Cardiac fibroblast (primary cell): ENCODE measurements at places on chromosomes 3 and 15.

DNA sequence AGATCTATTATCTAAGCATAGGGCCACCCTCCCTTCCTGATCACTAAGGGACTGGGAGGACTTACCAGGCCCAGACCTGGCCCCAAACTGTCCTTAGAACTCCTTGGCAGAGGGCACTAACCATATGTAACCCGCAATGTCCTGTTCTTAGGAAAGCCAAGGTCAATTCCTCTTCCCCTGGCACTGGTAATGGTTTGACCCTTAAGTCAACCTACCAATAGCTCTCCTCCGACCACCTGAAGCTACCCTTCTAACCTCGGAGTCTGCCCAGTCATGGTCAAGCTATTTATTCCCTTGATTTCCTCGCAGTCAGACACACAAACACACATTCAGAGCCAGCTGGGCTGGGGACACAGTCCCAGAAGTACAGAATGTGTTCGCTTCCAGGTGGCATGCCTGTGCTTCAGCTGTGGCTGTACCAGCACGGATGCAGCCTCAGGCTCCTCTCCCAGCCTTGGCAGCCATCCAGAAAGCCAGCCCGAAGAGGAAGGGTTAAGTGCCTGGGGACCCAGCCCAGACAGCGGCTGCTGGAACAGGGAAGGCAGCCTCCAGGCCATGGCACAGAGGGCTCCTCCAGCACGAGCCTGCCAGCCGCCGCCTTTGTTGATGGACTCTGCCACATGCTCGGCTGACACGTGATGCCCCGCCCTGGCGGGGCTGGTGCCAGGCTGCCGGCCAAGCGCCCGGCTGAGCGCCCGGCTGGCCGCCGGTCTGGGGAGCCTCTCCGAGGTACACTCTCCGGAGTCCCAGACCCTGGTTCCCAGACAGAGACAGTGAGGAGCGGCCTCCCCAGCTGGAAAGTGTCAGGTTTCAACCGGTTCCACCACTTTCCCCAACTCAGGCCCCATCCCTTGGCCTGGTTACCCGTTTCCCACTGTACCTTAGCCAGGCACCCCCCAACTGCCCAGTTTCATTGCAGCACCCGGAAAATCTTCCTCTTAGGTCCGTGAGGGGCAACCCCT, 5.5 kb downstream of the BMF start:
- DNase-seq, result peak; percentile 53

GRCh38 chr15:33675246-33675645, 293.1 kb upstream of the CHRM5 start:
- peak; percentile 33 for DNase-seq

GRCh38 chr3:114558271-114558670, 264.4 kb downstream of the TIGIT start:
- peak; percentile 74 for DNase-seq

- DNase-seq, result no peak
Measured at GRCh38 chr3:107345822-107346405, 31.3 kb upstream of the CCDC54 start.

DNA sequence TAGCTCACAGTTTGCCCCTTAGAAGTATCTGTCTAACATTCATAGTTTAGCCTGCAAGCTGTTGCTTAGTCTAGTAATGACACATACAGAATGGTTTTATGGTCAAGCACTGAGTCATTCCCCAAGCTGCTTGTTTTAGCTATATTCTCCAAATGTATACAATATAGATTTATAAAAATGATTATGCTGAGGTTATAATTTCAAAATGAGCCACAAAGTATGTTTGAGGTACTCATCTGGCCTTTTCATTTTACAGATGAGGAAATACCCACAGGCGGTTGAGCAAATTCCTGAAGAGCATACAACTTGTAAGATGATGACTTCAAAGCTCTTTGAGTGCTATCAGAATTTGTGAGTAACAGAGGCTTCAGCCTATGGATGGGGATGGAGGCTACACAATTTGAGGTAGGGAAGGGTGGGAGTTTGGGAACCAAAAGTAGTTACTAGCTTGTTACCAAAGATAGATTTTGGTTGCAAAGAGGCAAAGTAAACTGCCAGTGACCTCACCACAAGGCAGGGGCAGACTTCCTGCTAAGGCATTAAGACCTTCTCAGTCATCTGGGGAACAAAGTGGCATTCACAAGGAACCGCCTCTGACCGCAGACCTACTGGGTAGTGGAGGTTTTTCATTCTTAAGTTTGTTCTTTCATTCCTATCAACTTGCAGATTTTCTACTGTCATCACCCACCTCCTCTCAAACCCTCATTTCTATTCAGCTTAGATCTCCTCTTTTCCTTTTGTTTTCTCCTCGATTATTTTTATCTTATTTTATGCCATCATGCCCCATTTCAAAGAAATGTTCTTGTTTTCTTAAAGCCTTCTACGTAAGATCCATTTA, 257.2 kb upstream of the NECTIN3 start:
- peak; percentile 66 for DNase-seq

- no peak for DNase-seq
Measured at GRCh38 chr3:46380471-46381221, 9.9 kb downstream of the CCR5 start.

GRCh38 chr15:73594109-73594508, 39.1 kb downstream of the NPTN start:
- no peak for DNase-seq

DNA sequence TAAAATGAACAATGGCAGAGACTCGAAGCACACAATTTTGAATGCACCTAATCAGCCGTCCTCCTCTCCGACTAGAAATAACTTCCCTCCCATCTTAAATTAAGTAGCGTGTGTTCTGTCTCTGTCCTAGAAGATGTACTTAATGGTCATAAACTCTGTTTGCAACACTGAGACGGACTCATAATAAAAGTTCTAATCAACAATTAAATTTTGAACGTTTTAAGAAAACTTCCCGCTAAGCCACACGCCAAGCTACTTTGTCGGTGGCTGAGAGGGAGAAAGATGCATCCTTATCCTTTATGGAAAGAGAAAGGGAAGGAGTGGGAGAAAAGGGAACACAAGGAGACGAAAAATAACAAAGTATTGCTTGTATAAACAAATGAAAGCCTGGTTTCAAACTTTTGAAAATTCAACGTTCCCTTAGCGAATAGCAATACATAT, 989 bp downstream of the GNB4 start:
- DNase-seq, result peak; percentile 48

DNA sequence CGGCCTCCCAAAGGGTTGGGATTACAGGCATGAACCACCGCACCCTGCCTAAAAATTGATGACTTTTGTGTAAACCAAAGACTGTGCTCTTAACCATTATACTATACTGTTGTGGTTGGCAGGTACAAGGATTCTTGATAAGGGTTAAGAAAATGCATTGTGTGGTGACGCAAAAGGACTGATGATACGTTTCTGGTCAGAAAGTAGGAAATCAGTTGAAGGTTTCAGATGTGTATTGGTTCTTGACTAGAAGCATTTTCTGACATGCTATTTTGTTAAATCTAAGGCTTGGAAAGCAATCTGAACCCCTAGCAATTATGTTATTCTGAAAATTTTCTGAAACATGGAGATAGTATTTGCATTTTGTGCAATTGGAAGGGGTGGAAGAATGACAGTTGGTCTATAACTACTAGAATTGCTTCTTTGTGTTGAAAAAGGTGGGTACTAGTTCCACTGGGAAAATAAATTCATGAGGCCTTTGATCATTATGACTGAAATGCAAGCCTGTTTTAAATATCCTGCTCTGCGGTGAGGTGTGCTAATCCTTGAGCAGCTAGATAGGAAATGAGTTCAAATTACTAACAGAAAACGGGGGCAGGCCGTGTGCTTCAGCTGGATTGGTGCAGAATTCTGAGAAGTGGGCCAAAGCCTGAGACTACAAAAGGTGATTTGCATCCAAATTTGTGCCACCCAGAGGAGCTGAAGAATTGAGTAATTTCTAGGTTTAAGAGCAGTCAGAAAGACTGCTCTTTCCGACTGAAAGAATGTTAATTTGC, 66.0 kb upstream of the LRRFIP2 start:
- DNase-seq, result no peak

DNA sequence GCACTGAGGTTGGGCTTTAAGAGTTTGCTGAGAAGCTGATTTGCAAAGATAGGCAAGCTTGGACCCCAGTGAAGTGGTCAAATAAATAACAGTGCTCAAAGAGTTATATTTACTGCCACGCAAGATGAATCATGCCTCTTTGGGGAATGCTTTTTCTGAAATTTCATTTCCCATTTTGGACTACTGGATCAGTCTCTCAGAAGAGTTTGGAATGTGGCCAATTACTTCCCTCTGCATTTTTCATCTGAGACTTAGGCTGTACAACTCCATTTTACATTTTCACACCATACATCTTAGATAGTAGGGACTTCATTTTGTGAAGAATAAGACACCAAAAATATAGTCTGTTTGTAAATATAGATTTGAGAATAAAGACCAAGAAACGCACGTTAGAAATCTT, 419.7 kb downstream of the FGF12 start:
- DNase-seq, result peak; percentile 6

- DNase-seq, result no peak
Measured at GRCh38 chr3:425079-425478, 228.5 kb downstream of the CHL1 start.

DNA sequence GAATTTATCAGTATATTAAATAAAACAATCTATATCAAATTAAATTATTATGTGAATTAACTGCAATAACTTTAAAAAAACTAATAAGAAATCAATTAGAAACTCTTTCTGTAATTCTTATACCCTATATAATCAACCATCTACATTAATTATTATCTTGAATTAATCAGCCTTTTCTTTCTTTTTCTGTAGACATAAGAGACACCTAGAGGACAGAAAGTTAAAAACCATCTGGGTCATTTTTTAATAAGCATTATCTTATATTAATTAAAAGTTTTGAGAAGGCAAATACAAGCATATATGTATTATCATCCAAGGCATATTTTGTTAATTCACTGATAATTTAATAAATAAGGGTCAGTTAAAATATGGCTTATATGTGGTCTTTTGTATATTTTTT, 24.2 kb upstream of the SLC25A26 start:
- DNase-seq, result no peak

DNA sequence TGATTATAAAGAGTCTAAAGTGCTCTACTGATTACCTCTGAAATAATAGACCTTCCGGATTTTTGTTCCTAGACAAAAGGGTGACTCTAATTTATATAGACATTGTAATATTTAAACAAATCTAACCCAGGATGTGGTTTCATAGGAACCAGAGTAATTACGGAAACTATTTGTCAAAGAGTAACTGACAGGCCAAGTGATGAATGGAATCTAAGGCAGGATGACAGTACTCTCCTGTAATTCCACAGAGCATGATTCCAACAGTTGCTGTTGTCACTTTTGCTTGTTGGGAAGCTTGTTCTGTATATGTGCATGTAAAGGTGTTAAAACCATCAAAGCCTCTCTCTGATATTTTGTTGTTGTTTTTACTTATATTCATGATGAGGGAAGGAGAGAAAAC, 1141.0 kb downstream of the IGSF11 start:
- DNase-seq, result no peak

DNA sequence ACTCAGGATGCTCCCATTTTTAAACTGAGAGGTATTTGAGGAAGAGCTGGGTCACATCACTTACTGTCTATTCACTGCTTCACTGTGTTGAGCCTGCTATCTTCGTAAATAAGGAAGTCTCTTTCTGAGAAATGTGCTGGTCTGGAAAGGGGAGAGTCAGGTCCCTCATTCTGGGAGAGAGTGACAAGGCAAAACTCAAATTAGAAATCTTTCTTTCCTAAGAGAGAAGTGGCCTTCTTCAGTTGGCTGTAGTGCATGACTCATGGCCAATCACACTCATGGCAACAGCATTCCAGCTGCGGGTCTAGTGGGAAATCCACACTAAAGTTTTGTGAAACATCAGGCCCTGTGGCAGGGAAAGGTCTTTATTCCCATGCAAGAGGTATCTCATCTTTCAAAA, 11.5 kb upstream of the TIMP4 start:
- peak; percentile 60 for DNase-seq

DNA sequence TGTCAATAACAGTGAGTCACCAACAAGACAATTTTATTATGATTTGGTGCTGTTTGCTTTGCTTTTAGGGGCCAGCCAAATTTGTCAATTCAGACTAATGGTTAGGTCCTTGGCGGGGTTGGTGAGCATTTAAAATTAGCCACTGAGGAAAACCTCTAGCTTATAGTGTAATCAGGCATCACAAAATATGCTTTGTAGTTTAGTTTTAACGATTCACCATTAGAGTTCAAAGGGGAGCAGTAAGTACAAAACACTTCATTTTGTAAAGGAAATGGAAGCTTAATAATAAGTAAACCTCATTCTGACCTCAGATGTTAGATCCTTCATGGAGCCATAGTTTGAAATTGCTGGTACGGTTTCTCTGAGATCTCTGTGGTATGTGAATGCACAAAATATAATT, 218.4 kb upstream of the GOLIM4 start:
- DNase-seq, result no peak

GRCh38 chr15:68274201-68274848, 3.2 kb upstream of the FEM1B start:
- DNase-seq, result no peak

GRCh38 chr3:127815641-127816605, 6.4 kb downstream of the MGLL start:
- no peak for DNase-seq

- no peak for DNase-seq
Measured at GRCh38 chr15:95280711-95281110, 1049.3 kb downstream of the MCTP2 start.

GRCh38 chr3:55549177-55549576, 62.1 kb upstream of the WNT5A start:
- peak; percentile 20 for DNase-seq

GRCh38 chr15:45395943-45396342, 17.6 kb upstream of the GATM start:
- DNase-seq, result no peak

DNA sequence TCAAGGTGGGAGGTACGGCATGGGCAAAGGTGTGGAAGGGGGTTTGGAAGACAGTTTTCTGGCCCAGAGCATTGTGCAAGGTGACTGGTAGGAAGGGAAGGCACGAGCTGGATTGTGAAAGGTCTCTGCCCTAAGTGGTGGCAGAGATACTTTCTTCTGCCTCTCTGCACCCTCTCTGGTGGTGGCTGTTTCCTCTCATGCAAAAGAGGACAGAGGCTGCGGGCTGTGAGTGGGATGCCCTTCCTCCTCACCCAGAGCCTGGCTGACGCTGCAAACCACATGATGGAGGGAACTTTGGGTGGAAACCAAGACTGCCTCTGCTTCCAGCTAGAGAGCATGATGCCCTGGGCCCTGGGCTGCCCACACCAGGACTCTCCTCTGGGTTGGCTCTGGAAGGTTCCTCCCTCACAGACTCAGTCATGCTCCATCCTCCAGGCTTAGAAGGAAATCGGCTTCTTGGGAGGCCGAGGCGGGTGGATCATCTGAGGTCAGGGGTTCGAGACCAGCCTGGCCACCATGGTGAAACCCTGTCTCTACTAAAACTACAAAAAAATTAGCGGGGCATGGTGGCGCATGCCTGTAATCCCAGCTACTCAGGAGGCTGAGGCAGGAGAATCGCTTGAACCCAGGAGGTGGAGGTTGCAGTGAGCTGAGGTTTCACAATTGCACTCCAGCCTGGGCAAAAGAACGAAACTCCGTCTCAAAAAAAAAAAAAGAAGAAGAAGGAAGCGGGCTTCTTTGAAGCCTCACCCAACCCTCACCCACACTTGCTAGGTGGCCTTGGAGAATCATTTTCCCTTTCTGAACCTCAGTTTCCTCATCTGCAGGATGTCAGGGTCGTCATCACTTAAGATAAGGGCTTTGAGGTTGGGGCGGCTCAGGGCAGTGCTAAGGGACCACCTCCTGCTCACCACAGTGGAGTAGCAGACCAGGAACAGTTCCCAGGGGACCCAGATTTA, 8.3 kb downstream of the PSTPIP1 start:
- DNase-seq, result no peak

GRCh38 chr3:172707030-172707429, 3.8 kb downstream of the NCEH1 start:
- DNase-seq, result no peak

GRCh38 chr3:126035362-126036050, 48.4 kb downstream of the SLC41A3 start:
- no peak for DNase-seq
